ENCODE measurements at places on chromosomes 6 and 20. TPM values are rescaled to one million over a fixed set of nuclear protein-coding genes. Genes with fewer than 3 reads are reported as not detected.

Gene CDSN
- 0.20 TPM for total RNA-seq

Gene SCAF8
- 49.4 TPM for total RNA-seq

Gene MLIP
- 3.3 TPM for total RNA-seq

Gene ULBP1
- total RNA-seq, result 12.2 TPM

Gene TFB1M
- 41.5 TPM for total RNA-seq
